ENCODE measurements at places on chromosomes 13 and 19.
A peak's percentile ranks its signal among the peaks of the same experiment; 100 is the strongest.

DNA sequence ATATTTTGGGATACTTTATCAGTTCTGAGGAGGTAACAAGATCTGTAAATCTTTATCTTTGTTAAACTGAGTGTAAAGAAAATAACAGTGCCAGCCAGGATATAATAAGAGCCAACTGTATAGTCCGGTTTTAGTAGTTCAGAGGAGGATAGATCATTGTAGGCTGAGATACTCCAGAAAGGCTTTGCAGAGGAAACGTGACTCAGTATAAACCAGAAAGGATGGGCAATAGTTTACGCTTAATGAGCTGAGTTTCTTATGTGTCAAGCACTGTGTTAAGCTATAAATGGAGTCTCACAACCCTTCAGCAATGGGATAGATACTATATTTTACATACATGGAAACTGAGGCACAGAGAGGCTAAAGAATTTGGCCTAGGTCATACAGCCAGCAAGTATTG is 3.8 kb downstream of the RFXAP start:
- no peak for DNase-seq

GRCh38 chr13:104422668-104423067 is 1356.5 kb upstream of the SLC10A2 start:
- no peak for DNase-seq

GRCh38 chr19:29029268-29029958 is 183.5 kb downstream of the UQCRFS1 start:
- no peak for DNase-seq

GRCh38 chr19:55341595-55342531 is 2.2 kb downstream of the KMT5C start:
- DNase-seq, result no peak

DNA sequence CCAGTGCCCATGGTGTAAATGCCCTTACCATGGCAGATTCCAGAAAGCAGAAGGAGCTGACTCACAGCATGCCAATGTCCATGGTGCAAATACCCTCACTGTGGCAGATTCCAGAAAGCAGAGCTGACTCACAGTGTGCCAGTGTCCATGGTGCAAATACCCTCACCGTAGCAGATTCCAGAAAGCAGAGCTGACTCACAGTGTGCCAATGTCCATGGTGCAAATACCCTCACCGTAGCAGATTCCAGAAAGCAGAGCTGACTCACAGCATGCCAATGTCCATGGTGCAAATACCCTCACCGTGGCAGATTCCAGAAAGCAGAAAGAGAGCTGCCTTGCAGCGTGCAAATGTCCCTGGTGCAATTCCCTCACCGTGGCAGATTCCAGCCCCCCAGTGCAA is 163.8 kb upstream of the SOX1 start:
- peak; percentile 8 for DNase-seq

DNA sequence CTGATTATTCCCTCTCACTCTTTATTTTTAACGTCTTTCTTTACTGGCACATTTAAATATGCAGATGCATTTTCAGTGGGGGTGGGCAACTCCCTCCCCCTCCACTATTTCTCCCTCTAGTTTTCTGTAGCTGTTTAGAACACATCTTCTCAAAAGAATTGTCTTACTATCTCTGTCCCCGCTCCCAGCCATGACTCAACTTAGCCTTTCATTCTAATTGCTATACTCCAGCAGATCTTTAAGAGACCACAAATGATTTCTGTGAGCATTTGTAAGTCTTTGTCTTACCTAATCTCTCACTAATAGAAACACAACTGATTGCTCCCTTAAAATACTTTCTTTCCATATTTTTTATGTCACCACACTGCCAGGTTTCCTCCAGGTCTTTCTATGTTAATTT is 350.9 kb downstream of the SPRY2 start:
- no peak for DNase-seq

GRCh38 chr13:34513526-34513925 is 428.5 kb upstream of the NBEA start:
- DNase-seq, result no peak

- peak; percentile 74 for DNase-seq
Measured at GRCh38 chr13:41458761-41459431, 1.5 kb downstream of the RGCC start.

GRCh38 chr19:51010066-51010795 is 8.8 kb upstream of the KLK8 start:
- DNase-seq, result no peak

- DNase-seq, result peak; percentile 70
Measured at GRCh38 chr13:60397704-60398378, 821 bp downstream of the TDRD3 start.

DNA sequence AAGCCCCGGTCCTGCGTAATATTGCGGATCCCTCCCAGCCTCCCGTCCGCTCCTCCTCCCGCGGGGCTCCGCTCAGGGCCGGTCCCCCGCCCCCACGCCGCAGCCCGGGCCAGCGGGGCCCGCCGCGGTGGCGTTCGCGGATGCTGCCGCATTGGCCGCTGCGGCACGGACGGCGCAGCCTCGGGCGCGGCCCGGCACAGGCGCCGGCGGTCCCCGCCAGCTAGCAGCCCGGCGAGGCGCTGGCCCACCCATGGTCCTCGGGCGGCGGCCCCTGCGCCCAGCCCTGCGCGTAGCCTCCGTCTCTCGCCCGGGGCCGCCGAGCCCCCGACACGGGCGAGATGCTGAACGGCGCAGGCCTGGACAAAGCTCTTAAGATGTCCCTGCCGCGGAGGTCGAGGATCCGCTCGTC is at the start of gene ATP8A2:
ATP8A2 (plus strand) TSS at position 100 of the 409 bp plus-strand sequence; CDS start at position 339, 239 bp downstream.
- DNase-seq, result no peak

GRCh38 chr19:3025549-3025886 is 3.6 kb downstream of the TLE2 start:
- DNase-seq, result no peak
